NCI-H1930 (cell line): ENCODE measurements at places on chromosomes 2 and 18.

DNA sequence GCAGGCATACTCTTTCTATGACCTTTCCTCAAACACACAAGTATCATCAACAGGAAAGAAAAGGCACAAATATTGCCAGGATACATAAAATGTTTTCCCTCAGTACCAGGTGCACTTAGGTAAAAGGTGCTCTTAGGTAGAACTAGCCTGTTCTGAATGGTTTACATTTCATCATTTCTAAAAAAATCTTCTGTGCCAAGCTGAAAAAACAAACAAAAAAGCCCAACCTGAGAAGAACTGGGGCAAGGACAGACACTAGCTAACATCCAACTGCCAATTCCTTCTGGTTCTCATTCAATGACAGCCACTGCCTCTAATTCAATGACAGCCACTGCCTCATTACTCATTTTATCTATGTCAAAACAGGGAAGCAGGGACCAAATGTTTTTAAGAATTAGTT lies 68.5 kb downstream of the SPIRE1 start:
- DNase-seq, result no peak

DNA sequence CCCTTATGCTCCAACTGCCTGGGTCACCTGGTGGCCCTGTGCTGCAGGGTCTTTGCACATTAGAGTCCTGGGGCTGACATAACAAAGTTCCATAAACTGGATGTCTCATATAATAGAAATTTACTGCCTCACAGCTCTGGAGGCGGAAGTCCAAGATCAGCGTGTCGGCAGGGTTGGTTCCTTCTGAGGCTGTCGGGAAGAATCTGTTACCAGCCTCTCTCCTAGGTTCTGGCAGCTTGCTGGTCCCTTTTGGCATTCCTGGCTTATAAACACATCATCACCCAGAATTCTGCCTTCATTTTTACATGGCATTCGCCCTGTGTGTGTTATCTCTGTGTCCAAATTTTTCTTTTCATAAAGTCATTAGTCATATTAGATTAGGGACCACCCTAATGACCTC lies 170.5 kb downstream of the NDUFA10 start:
- no peak for DNase-seq

DNA sequence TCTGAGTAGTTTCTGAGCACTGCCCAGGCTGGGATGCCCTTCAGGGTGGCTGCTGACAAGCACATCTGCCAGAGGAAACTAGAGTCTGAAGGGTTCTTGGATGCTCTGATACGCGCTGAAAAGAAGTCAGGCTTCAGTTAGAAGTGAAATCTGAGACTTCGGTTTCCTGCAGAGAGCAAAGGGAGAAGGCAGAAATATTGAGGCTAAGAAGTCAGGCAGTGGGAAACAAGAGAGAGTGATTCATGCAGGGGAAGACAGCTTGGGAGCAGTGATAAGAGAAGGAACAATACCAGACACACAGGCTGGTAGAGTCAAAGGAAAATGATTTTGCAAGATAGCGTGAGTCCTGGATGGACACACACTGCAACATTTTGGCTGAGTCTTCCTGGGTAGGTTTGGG lies 51.0 kb upstream of the BOD1L2 start:
- DNase-seq, result no peak

DNA sequence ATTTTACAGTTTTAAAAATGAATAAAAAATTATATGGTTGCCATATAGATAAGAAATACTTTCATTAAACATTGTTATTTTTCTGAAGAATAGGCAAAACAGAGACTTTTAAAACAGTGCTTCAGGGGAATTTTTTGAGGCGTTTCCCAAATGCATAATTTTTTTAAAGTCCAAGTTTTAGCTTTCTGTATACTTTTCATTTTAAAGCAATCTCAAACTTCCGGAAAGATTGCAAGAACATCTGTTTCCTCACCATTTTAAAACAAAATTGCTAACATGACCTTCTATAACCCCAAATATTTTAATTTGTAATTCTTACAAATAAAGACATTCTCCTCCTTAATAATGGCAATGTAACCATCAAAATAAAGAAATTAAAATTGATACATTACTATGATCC lies 15.1 kb upstream of the MBD2 start:
- DNase-seq, result no peak

DNA sequence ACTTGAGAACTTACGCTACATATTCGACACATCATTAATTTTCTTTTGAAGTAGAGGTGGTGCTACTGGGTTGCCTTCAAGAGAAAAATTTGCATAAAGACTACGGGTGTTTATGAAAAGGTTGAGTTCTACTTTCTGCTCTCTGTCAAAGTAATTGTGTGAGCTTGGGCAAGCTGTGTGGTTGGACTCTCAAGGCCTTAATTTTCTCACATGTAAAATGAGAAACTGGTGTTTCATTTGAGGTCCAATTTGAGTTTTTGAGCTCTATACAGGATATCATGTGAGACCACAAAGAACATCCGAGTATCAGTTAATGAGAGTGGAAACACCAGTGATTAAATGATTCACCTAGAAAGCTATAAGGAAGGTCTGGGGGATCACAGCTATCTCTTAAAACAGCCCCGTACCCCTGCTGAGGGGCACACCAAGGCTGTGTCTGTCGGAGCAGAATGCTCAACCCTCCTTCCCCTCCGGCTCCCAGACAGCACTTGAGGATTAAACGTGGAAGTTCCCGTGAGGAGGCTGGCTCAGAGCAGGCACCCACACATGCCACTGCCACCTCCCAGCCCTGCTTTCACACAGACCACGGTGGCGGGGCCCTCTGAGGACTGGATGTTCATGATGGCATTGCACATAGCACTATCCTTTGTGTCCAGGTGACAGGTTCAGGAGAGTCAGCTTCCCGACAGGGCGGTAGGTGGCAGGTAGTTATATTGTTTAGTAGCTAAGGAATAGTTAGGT lies 191.8 kb downstream of the RNF144A start:
- no peak for DNase-seq

GRCh38 chr2:9793156-9793917 lies 49.9 kb upstream of the TAF1B start:
- DNase-seq, result no peak

GRCh38 chr2:154758871-154759270 lies 60.4 kb downstream of the KCNJ3 start:
- DNase-seq, result no peak

GRCh38 chr2:116141891-116142474 lies 1672.5 kb upstream of the DDX18 start:
- no peak for DNase-seq

GRCh38 chr2:231186325-231186724 lies 12.1 kb upstream of the ARMC9 start:
- DNase-seq, result no peak

GRCh38 chr2:113202305-113203216 lies 28.8 kb downstream of the PSD4 start:
- DNase-seq, result no peak

DNA sequence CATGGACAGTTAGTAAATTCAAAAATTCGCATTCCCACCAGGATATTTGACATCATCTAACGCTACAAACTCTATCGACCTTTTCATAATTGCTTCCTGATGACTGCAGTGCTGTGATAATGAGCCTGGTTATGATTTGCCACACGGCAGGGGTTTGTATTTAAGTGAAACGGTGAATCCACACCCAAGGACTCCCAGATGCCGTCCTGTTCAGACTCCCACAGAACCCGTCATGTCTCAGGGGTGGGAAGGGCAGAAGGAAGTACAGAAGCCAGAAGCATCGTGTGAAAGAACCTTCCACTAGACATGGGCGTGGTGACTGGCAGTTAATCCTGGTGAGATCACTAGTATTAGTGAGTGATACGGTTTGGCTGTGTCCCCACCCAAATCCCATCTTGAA lies 91.2 kb upstream of the TMEM18 start:
- DNase-seq, result no peak

DNA sequence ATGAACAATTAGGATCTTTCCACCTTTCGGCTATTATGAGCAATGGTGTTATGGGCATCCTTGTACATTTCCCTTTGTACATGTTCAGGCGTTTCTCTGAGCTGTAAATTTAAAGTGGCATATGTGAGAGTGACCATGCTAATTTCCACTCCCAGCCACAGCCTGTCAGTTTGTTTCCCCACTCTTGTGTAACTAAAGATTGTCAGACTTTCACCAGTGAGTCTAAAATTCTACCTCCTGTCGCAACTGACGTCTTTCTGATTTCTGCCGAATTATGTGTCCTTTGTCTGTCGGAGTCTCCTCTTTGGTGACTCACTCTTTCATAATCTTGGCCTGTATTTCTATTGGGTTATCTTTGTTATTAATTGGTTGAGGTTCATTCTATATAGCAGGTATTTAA lies 50.7 kb downstream of the TRAPPC12 start:
- DNase-seq, result no peak

GRCh38 chr2:126639276-126639675 lies 16.7 kb upstream of the GYPC start:
- no peak for DNase-seq

DNA sequence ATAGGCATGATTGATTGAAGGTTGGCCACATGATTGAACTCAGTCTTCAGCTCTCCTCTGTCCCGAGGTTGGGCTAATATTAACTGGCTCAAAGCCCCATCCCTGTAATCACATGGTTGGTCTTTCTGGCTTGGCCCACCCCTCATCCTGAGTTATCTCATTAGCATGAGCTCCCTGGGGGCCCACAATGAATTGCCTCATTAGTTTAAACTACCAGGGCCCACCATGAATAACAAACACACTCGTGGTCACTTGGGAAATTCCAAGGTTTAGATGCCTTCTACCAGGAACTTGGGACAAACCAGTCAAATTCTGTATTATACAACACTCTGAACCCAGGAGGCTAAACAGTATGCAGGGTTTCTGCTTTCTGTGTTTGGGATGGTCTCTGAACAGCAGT lies 121.7 kb upstream of the B3GNT2 start:
- DNase-seq, result no peak

DNA sequence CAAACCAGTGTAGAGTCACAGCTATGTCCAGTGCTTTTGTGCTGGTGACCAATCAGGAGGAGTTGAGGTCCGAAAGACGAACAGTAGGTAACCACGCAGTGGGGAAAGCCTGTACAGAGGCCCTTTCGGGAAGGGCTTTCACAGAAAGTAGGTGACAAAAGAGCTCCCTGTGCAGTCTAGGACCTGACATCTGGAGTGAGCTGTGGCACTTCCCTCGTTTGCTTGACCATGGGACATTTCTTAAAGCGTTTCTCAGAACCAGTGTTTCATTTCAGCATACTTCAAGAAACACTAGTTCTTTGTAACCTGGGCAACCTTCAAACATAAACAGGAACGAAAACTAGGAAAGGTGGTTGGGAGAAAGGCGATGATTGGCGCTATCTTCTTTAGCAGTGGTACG lies 55.7 kb upstream of the ITM2C start:
- no peak for DNase-seq

- no peak for DNase-seq
Observed at GRCh38 chr2:226585130-226585561, 214.5 kb downstream of the IRS1 start.

DNA sequence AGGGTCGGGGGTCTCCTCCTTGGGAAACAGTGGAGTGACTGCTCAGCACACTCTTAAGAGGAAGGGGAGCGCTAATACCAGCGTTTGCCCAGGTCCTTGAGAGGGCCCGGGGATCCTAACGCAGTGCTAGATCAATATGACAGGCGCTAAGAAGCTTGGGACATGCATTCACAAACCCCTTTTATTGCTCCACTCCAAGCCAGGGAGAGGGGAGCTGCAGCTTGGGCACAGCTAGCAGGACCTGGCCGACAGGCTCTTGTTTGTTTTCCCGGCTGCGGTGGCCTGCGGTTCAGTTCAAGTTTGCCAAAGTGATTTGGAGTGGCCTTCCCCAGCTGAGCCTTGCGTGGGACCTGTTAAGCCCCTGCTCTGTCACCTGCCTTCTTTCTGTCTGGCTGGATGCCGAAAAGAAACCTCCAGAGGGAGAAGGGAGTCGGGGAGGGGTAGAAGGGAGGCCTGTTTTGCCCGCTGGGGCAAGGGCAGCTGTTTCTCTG lies 152.1 kb downstream of the GLI2 start:
- no peak for DNase-seq

DNA sequence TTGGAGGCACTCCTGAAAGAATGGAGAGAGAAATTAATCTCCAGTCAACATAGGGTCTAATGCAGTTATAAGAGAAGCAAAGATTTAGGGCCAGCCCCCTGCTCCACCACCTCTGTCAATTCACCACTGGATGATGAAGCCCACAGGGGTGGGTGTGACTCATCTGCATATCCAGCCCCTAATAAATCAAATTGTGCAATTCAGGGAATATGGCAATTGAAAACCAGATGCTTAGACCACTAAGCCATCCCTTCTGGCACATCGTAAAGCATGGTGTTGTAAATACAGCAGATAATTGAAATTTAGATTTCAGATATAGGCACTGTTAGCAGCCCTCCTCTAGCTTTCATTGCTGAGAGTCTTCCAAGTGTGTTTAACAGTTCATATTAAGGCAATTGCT lies 541.4 kb downstream of the PARD3B start:
- DNase-seq, result no peak

- no peak for DNase-seq
Observed at GRCh38 chr2:190451561-190452176, 43.5 kb downstream of the MFSD6 start.

DNA sequence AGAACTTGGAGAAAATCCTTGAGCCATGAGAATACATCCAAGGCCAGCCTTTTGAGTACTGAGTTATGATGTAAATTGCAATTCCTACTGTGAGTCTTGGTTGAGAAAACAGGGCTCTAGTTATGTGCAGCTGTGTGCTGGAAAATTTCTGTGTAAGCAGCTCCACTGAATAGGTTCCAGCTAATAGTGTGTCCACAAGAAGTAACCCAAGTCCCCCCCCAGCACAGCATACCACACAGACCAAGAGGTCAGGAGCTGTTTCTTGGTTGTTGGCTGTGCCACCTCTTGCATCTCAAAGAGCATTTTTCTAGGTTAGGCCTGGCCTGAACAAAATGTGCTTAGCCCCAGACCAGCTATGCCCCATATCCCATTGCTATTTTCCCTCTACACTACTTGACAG lies 36.8 kb upstream of the APCDD1 start:
- no peak for DNase-seq

- DNase-seq, result no peak
Observed at GRCh38 chr2:186205254-186205911, 280.7 kb upstream of the ZC3H15 start.
